ENCODE measurements at places on chromosomes 2 and 18. TPM values are rescaled to one million over a fixed set of nuclear protein-coding genes. Genes with fewer than 3 reads are reported as not detected.

GRCh38 chr2:42359304-42359964 lies 1.6 kb downstream of the COX7A2L start:
- H3K4me3 ChIP-seq = peak overlapping the region; percentile 94
- peaks cover 50% of the 10 kb centered on the region for H3K4me1 ChIP-seq
- no peaks in the 10 kb centered on the region for H3K27me3 ChIP-seq
- H3K36me3 ChIP-seq = no peaks in the 10 kb centered on the region
- no peak for DNase-seq

- DNase-seq = no peak
- H3K4me1 ChIP-seq = no peaks in the 10 kb centered on the region
- no peaks in the 10 kb centered on the region for H3K27me3 ChIP-seq
- no peaks in the 10 kb centered on the region for H3K36me3 ChIP-seq
- H3K4me3 ChIP-seq = no peak overlapping the region
- no peak overlapping the region for H3K27ac ChIP-seq
These were observed 141.4 kb downstream of the COL4A4 start for GRCh38 chr2:227022608-227023007.

- no peaks in the 10 kb centered on the region for H3K27me3 ChIP-seq
- no peak overlapping the region for H3K27ac ChIP-seq
- H3K4me3 ChIP-seq = no peak overlapping the region
- no peaks in the 10 kb centered on the region for H3K4me1 ChIP-seq
- DNase-seq = no peak
- H3K36me3 ChIP-seq = no peaks in the 10 kb centered on the region
These were observed 21.0 kb downstream of the ZSWIM2 start for GRCh38 chr2:186827862-186828492.

DNA sequence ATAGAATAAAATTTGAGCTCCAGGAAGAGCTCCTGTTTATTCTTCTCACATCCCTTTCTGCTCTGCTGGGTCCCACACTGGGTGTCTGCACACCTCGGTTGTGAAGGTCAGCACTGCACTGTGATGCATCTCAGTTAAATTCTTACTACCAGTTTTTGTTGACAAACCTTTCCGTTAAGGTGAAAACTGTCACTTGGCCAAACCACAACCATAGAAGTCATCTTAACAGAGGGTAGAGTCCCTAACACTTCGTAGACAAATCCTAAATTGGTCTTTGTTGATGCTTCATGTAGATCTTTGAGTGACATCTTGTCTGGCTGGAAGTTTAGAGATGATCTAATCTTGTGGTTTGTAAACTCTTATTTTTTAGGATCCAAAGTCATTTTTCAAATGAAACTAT lies 167.4 kb upstream of the MAP3K20 start:
- DNase-seq = no peak
- no peak overlapping the region for H3K27ac ChIP-seq
- no peaks in the 10 kb centered on the region for H3K36me3 ChIP-seq
- no peaks in the 10 kb centered on the region for H3K27me3 ChIP-seq
- H3K4me1 ChIP-seq = no peaks in the 10 kb centered on the region

DNA sequence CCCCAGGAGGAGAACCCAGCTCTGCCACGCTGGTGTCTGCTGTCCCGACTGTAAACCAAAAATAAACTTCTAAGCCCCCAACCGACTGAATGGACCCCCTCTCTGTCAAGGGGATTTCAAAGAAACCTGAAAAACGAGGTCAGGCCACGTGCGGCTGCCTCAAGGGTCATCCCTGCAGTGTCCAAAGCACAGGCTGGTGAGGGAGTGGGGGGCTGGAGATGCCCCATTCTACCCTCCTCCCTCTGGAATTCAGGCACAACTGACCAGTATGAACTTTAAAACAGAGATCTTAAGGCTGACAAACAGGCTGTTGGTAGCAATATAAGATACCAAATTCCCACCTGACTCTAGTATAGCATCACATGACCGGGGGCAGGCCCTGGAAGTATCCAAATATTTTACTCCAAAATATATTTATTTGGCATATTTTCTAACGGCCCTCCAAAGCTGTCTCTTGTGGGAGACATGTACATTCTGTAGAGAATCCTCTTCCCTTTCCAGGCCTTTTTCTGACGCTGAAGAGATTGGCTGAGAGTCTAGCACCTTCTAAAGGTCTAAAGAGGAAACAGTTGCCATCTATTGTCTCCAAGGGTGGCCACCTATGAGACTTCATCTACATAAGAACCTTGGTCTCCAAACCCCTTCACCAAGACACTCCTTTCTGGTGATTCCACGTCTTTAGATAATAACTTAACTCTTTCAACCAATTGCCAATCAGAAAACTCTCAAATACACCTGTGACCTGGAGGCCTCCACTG lies 40.4 kb upstream of the CTDP1 start:
- no peak for DNase-seq
- H3K36me3 ChIP-seq = no peaks in the 10 kb centered on the region
- H3K4me3 ChIP-seq = no peak overlapping the region
- no peak overlapping the region for H3K27ac ChIP-seq

DNA sequence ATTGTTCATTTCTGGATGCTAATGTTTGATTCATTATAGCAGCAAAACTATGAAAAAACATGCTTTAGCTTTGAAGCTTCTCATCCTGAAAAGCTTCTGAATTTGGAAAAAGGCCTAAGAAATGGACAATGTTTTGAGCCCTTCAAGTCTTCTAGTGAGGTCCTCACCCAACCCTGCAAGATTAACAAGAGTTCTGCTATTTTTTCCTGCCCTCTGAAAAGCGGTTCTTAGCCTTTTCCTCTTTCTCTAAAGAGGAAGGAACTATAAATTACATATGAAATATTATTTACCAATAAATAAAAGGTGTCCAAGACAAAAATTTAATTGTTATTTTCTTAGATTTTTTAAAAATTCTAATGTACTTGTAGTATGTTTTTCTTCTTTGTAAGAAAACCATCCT lies 19.9 kb upstream of the CDH19 start:
- DNase-seq = no peak
- H3K4me3 ChIP-seq = no peak overlapping the region
- H3K27me3 ChIP-seq = no peaks in the 10 kb centered on the region
- no peaks in the 10 kb centered on the region for H3K36me3 ChIP-seq
- H3K4me1 ChIP-seq = no peaks in the 10 kb centered on the region

DNA sequence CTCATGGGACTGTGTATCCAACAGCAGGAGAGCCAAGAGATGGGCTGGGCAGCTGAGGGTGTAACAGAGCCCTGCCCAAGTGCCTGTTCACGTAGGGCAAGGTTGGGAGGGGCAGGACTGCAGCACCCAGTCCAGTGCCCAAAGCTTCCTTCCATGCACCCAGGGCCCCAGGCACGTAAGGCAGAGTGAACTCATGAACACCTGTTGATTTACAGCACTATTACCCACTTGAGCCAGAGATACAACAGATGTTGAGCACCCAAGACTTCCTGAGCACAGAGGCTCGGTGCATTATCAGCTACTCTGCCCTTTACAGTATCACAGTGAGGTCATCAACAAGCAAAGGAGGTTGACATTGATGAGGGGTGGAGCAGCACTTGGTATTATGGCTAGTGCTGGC lies 50.2 kb upstream of the FHL2 start:
- no peaks in the 10 kb centered on the region for H3K27me3 ChIP-seq
- no peaks in the 10 kb centered on the region for H3K4me1 ChIP-seq
- no peak overlapping the region for H3K27ac ChIP-seq

- no peaks in the 10 kb centered on the region for H3K4me1 ChIP-seq
- no peaks in the 10 kb centered on the region for H3K36me3 ChIP-seq
- no peak overlapping the region for H3K4me3 ChIP-seq
- no peak for DNase-seq
- H3K27ac ChIP-seq = no peak overlapping the region
These were observed 12.8 kb upstream of the TWSG1 start for GRCh38 chr18:9321736-9322135.

DNA sequence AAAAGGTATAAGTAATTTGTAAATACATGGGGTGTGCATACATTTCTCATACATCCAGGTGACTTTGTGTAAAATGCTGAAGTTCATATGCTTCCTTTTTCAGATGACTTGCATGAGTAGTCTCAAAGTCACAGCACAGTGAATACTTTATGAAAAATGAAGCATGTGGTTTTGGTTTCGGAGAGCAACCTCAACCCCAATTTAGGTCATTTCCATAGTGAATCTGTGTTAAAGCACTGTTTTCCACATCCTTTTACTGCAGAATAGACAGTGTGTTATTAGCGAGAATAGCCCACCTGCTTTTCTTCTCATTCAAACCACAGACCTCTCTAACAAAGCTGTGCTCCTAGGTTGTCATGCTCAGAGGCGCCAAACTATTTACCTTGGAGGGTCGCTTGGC lies 204.4 kb upstream of the RASGRP3 start:
- H3K36me3 ChIP-seq = no peaks in the 10 kb centered on the region
- no peak overlapping the region for H3K4me3 ChIP-seq
- no peaks in the 10 kb centered on the region for H3K4me1 ChIP-seq
- H3K27ac ChIP-seq = peak overlapping the region; percentile 14
- peak; percentile 42 for DNase-seq
- no peaks in the 10 kb centered on the region for H3K27me3 ChIP-seq

- no peaks in the 10 kb centered on the region for H3K36me3 ChIP-seq
- no peak overlapping the region for H3K4me3 ChIP-seq
- H3K27me3 ChIP-seq = no peaks in the 10 kb centered on the region
These were observed 265.1 kb downstream of the HAUS1 start for GRCh38 chr18:46369323-46369722.

SELENOI gene
- polyA plus RNA-seq = 3.2 TPM

KIAA2012 gene
- polyA plus RNA-seq = not detected

CSRNP3 gene
- not detected for polyA plus RNA-seq
